ENCODE measurements at places on chromosomes 6 and 20. TPM values are rescaled to one million over a fixed set of nuclear protein-coding genes. Genes with fewer than 3 reads are reported as not detected.

- peak; percentile 25 for DNase-seq
Measured at GRCh38 chr6:141562186-141562811, 570.4 kb upstream of the GJE1 start.

DNA sequence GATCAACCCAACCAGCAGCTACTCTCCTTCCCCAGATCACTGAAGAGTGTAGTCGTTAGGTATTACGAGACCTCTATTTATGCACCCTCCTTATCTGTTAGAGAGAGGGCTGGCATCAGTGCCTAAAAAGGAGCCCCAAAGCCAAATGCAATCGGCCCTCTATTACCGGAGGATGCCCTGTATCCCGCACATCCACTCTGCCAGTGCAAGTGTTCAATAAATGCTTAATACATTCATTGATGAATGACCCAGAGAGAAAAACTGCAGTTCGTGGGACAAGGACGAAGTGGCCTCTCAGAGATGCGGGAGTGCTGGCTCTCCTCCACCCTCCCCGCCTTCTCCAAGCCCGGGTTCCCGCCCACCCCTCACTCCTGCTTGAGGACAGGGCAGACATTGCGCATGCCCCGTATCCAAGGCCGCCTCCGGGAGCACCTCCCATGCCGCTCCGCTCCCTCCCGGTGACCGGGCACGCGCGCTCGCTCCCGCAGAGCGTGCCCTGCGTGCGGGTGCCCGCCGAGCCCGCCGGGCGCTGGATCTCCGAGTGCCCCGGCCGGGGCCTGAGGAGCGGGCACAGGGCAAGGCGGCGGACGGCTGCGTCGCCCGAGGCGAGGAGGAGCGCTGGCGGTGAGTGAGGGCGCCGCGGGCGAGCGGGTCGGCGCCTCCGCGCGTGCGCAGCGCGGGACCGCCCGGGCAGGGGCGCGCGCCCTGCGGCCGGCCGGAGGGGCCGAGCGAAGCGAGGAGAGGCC is 27.2 kb upstream of the BTBD3 start:
- peak; percentile 66 for DNase-seq

Gene TOX2
- 14.5 TPM for total RNA-seq

DNA sequence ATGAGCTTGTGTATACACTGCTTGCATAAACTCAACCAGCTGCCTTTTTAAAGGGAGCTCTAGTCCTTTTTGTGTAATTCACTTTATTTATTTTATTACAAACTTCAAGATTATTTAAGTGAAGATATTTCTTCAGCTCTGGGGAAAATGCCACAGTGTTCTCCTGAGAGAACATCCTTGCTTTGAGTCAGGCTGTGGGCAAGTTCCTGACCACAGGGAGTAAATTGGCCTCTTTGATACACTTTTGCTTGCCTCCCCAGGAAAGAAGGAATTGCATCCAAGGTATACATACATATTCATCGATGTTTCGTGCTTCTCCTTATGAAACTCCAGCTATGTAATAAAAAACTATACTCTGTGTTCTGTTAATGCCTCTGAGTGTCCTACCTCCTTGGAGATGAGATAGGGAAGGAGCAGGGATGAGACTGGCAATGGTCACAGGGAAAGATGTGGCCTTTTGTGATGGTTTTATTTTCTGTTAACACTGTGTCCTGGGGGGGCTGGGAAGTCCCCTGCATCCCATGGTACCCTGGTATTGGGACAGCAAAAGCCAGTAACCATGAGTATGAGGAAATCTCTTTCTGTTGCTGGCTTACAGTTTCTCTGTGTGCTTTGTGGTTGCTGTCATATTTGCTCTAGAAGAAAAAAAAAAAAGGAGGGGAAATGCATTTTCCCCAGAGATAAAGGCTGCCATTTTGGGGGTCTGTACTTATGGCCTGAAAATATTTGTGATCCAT is 15.3 kb downstream of the TNFAIP3 start:
- no peak for DNase-seq

DNA sequence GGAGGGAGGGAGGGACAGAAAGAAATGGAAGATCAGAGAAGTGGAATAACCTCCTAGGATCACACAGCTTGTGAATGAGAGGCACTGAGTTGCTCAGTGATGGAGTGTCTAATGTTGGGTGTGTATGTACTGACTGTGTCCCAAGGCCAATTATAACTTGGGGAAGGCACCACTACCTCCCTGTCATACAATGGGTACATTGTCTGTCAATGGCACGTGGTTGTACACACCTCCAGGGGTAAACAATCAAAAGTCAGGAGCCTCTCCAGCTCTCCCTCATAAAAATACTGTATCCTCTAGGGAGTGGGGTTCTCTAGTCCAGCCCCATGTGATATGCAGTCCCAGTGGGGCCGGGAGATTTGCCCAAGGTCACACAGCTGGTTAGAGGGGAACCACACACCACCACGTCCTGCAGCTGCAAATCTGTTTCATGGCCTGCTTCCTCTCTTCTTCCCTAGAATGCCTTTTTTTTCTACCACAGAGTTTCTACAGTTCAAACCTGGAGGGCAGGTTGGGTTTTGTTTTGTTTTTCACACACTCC is 112.5 kb downstream of the SNX5 start:
- no peak for DNase-seq

GRCh38 chr20:48287021-48287494 is 501.8 kb upstream of the SULF2 start:
- DNase-seq: no peak

GRCh38 chr6:105533301-105533700 is 130.4 kb upstream of the PREP start:
- DNase-seq: no peak

GRCh38 chr20:56730996-56731395 is 101.9 kb downstream of the TFAP2C start:
- DNase-seq: no peak

Gene MYH7B
- total RNA-seq: 0.09 TPM

Gene OOEP
- not detected for total RNA-seq

Data from thymus (tissue), 14 donors.